ENCODE measurements at places on chromosomes 1 and 21.

- no peak for DNase-seq
Measured at GRCh38 chr1:26585471-26585870, 55.9 kb downstream of the RPS6KA1 start.

DNA sequence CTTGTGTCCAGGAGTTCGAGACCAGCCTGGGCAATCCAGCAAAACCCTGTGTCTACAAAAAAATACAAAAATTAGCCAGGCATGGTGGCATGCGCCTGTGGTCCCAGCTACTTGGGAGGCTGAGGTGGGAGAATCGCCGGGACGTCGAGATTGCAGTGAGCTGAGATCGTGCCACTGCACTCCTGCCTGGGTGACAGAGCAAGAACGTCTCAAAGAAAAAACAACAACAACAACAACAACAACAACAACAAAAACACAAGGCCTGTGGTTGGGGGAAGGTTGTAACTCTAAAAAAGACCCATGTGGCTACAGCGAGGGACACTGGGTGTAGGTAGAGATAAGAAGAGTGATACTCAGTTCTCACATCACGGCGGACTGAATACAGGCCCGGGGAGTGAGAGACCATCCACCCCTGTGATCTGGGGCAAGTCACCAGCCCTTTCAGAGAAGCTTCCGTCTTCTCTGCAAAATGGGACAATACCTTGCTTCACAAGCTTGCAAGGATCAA, 848 bp upstream of the CDC42 start:
- no peak for DNase-seq

- DNase-seq = no peak
Measured at GRCh38 chr1:192601567-192601966, 26.0 kb downstream of the RGS1 start.

DNA sequence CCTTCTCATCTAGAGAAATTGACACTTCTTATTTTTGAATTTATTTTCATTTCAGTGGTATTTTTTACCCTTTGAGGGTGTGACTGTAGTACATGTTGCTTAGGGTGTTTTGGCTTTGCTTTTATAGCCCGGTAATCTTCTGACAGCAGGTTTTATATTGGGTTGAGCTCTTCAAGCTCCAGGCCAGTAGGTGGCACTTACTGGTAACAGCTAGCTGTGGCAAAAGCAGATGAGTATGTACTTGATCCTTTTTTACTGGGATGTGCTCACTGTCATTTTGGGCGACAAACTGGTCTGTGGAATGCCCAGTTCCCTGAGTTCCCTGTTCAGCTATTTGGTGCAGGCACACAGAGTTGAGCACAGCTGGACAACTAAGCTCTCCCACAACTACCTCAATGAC, 916.2 kb upstream of the B3GALT2 start:
- no peak for DNase-seq

- DNase-seq = no peak
Measured at GRCh38 chr1:75396745-75397144, 214.2 kb downstream of the SLC44A5 start.

GRCh38 chr1:158116311-158117167, 64.2 kb upstream of the CD1D start:
- no peak for DNase-seq

DNA sequence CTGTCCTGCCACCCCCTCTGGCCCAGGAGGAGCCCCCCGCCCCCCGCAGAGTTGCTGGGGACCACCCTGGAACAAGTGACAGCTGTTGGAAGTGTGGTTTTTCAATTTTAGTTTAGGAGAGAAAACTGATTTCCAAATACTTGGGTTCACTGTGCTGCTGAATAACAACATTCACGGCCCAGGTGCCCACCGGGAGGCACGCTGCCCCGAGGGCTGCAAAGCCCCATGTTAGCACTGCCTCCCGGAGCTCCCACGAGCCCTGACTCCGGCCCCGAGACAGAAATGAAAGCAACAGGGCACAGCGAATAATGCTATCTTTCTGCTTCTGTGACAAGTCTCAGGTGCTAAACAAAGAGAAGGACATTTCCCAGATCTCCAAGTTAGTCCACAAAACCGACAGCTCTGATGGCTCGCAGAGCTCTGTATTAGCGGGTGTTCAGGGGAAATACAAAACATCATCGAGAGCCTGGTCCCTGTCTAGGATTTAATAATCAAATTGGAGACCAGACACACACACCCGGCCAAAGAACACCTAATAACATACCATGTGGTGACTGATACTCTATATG, 451.5 kb downstream of the KIF26B start:
- no peak for DNase-seq

- no peak for DNase-seq
Measured at GRCh38 chr1:228999446-229000170, 264.3 kb downstream of the RHOU start.
